SJSA1 (cell line): ENCODE measurements at places on chromosomes 3 and 15. TPM values are rescaled to one million over a fixed set of nuclear protein-coding genes. Genes with fewer than 3 reads are reported as not detected.

- no peak overlapping the region for H3K4me3 ChIP-seq
- no peaks in the 10 kb centered on the region for H3K27me3 ChIP-seq
- no peak for DNase-seq
These were observed 1278.0 kb upstream of the GBE1 start for GRCh38 chr3:83039422-83039821.

NAALADL2 gene
- total RNA-seq, result 4.7 and 9.1 TPM in 2 replicates

DNA sequence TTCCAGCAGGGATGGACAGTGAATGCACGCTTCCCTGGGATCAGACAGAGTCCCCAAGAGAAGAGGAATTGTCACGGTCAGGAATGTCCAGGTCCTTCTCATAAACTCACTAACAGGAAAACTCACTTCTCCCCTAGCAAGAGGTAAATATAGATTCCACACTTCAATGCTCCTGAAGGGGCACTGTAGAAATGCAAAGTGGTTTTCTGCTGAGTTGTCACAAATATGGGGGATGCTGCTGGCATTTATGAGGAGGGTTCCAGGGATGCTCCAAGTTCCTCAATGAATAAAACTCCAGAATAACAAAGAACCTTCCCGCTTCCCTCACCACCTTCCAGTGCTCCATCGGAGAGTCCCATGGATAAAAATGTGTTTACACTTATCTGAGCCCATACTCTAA lies 423.4 kb downstream of the MAGI1 start:
- DNase-seq, result no peak
- H3K36me3 ChIP-seq, result no peaks in the 10 kb centered on the region
- no peaks in the 10 kb centered on the region for H3K27me3 ChIP-seq
- no peaks in the 10 kb centered on the region for H3K4me1 ChIP-seq
- no peak overlapping the region for H3K4me3 ChIP-seq

LTF gene
- total RNA-seq, result 0.08 TPM in 1 of 2 replicates, not detected in the other

TIMP4 gene
- 0.08 TPM in 1 of 2 replicates, not detected in the other for total RNA-seq

DNA sequence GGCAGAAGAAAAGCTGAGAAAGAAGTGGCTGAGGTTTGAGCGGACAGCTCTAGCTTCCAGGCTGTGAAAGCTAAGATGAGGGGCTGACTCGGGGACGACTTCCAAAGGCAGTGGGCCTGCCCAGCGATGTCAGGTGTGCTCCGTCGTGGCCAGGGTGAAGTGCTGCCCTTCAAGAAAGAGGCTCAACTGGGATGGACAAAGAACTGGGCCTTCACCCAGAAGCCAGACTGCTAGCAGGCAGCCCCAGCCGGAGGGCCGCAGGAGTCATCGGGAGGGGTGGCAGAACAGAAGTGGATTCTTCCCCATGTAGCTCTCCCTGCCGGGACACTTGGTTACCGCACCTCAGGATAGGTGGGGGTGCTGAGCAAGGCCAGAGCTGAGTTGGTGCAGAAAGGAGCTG lies 13.1 kb upstream of the SEC13 start:
- DNase-seq, result no peak
- H3K36me3 ChIP-seq, result no peaks in the 10 kb centered on the region
- H3K4me1 ChIP-seq, result no peaks in the 10 kb centered on the region
- peaks cover 21% of the 10 kb centered on the region for H3K27me3 ChIP-seq
- H3K4me3 ChIP-seq, result no peak overlapping the region

SCAANT1 gene
- total RNA-seq, result not detected in 2 replicates

DNA sequence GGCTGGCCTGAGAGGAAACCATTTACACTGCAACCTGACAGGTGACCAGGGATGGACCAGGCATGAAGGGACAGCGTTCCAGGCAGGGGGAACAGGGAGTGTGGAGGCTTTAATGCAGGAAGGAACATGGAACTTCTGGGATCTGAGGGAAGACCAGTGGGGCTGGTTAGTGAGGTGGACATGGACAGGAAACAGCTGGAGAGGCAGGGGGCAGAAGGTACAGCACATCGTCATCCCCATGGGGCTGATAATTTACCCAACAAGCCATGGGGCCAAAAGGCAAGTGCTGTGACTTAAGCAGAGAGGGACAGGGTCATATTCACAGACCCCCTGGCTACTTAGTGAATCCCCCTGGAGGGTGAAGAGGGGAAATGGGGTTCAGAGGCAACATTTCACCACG lies 77.0 kb upstream of the LARS2 start:
- no peaks in the 10 kb centered on the region for H3K4me1 ChIP-seq
- H3K27ac ChIP-seq, result no peak overlapping the region
- no peak overlapping the region for H3K4me3 ChIP-seq
- H3K36me3 ChIP-seq, result no peaks in the 10 kb centered on the region

DNA sequence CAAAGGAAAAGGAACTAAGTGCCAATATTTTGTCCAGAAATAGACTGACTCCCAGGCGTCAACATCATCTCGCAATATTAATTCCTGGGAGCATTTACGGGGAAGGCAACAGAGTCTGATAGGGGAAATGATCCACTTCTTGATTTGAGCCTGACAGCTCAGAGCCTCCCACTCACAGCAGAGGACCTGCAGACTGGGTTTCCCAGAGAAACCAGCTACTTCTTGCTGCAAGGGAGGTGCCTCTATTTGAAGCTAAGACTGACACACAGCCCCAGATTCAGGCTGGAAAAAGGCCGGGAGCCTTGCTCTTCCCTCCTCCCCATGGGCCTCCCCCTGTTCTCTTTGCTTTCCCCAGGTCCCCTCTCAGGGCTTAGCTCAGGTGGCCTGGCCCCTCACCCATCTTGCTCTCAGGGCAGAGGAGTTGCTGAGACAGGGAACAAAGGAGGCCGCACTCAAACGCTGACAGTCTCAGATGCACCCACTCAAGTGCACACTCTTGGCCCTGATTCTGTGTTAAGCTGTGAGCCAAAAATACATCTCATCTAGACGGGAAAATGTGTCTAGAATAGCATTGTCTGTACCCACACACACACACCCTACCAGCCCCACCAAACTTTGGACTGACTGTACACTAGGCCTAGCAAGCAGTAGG lies 49.8 kb upstream of the DCLK3 start:
- no peaks in the 10 kb centered on the region for H3K27me3 ChIP-seq
- no peak overlapping the region for H3K27ac ChIP-seq
- no peak for DNase-seq
- H3K4me1 ChIP-seq, result no peaks in the 10 kb centered on the region
- no peak overlapping the region for H3K4me3 ChIP-seq
- H3K36me3 ChIP-seq, result no peaks in the 10 kb centered on the region

DNA sequence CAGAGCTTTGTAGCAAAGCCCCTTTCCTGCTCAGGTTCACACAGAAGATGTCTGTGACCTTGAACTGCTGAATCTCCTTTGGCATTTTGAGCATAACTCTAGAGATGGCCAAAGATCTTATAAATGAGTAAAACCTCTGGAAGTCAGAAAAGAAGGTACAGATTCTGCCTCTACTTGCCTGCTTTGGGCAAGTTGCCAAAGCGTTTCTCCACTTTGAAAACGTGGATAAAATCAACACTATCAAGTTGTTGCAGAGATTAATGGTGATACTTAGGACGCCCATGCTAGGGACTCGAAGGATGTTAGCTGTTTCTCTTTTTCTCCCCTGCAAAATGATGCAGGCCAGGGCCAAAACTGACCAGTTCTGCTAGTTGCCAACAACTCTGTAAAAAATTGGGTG lies 68.0 kb upstream of the CMTM7 start:
- no peak overlapping the region for H3K4me3 ChIP-seq
- no peak overlapping the region for H3K27ac ChIP-seq
- no peaks in the 10 kb centered on the region for H3K27me3 ChIP-seq
- H3K36me3 ChIP-seq, result no peaks in the 10 kb centered on the region

GRCh38 chr15:45377609-45378148 lies 665 bp downstream of the GATM start:
- no peaks in the 10 kb centered on the region for H3K36me3 ChIP-seq
- H3K4me3 ChIP-seq, result peak overlapping the region; percentile 6; the same call in 1 of the 2 replicates
- peaks cover 13% of the 10 kb centered on the region for H3K4me1 ChIP-seq
- no peak overlapping the region for H3K27ac ChIP-seq
- H3K27me3 ChIP-seq, result peaks cover 57% of the 10 kb centered on the region

ZBTB47 gene
- total RNA-seq, result 3.0 and 6.1 TPM in 2 replicates

PPP1R14D gene
- not detected in 2 replicates for total RNA-seq

DNA sequence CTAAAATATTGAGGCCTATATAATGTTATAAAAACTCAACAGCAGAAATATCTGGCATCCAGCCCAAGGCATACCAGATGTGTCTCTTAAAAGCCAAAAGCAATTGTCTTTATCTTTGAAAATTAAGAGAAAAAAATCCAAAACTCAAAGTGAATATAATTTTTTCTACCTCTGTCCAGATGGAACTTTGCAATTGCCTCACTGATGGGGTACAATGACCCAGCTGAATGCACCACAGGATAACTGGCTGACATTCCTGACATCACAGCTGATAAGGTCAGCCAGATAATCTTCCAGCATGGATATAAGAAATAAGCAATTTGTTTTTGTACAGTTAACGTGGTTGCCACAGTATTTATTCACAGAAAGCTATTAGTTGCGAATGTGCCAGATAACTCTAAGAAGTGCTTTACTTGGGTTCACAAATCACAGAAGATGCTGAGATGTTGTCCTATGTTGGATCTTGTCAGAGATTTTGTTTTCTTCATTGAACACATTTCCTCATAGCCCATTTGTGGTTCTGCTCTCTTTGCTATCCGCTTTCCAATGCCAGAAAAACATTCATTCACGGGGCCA lies 566.9 kb upstream of the CCDC54 start:
- H3K4me3 ChIP-seq, result no peak overlapping the region
- H3K36me3 ChIP-seq, result no peaks in the 10 kb centered on the region
- H3K4me1 ChIP-seq, result peaks cover 29% of the 10 kb centered on the region
- no peaks in the 10 kb centered on the region for H3K27me3 ChIP-seq
- no peak for DNase-seq
- H3K27ac ChIP-seq, result peak overlapping the region; percentile 31; the same call in 1 of the 2 replicates
